ENCODE measurements at places on chromosomes 12 and 14. TPM values are rescaled to one million over a fixed set of nuclear protein-coding genes. Genes with fewer than 3 reads are reported as not detected.

RNASE1 gene
- not detected for total RNA-seq

KERA gene
- total RNA-seq, result not detected

LAG3 gene
- total RNA-seq, result not detected

ARHGAP9 gene
- 9.3 TPM for total RNA-seq

CMA1 gene
- total RNA-seq, result not detected
